SJSA1 (cell line): ENCODE measurements at places on chromosomes 3 and 15. TPM values are rescaled to one million over a fixed set of nuclear protein-coding genes. Genes with fewer than 3 reads are reported as not detected.

GRCh38 chr3:14333215-14333614, 69.2 kb upstream of the SLC6A6 start:
- DNase-seq: no peak

DNA sequence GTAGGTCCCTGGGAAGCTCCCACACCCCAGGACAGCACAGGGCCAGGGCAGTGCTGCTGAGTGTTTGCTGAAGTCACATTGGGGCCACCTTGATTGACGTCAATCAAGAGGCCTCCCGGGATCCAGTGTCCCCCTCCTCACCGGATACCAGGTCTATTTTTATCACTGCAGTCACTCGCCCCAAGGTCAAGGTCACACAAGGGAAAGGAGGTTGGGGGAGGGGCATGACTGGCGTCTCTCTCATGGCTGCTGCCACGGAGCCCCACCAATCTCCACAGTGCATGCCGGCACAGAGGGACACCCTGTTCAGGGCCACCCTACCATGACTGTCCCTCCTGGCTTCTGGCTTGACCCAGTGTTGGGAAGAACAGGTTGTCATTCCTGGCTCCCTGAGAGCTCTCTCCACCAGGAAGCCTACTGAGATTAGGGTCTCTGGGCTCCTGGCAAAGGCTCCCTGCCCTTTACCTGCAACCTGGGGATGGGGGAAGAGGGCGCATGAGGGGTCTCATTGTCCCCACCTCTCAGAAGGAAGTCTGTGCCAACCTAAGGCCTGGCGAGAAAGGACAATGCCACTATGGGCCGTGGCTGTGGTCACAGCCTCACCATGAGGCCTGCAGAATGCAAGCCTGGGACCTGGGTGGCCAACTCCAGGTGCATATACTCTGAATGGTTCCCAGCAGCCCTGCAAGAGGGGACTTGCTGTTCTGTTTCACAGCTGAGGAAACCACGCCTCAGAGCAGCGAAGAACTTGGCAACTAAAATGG, 1.5 kb downstream of the MYL3 start:
- no peak for DNase-seq

DNA sequence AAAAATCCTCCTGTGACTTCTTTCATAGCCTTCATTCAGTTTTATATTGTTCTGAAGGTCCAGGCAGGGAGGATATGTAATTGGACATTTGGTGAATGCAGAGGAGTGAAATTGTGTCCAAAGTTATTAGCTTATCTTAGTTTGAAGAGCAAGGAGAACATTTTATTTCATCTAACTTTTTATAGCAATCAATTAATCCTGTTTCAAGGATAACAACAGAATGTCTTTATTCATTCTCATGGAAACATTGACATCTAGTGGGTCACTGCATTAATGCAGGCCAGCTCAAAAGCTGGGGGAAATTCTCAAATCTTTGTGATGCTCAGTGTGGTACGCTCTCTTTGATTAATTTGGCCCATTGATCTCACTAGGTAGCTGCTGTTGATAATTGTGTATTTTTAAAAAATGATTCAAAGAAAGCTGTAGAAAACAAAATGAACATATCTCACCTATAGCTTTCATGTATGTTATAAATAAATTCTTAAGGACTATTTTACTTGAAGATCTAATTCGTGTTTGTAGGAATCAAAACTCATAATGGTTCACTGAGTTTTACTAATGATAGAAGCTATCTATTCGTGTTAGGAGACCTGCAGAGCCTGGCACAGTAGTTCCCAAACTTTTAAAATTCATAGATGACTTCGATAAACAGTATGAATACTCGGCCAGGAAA, 150.8 kb upstream of the KCNMB2 start:
- peak; percentile 48 for DNase-seq

DNA sequence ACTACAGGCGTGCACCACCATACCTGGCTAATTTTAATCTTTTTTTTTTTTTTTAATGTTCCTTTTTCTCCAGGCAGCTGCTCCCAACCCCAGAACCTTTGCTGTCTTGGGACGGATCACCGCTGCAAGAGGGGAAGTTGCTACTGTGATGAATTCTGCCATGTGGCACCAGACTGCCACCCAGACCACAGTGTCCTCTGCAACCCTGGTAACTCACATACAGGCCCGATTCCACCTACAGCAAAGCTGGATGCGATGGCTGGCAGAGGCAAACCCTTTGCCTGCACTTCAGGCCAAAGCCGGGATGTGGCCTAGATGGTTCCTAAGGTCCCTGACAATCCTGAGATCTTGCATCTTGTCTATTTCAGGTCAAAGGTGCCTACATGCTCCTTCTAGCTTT, 12.7 kb upstream of the MUC20 start:
- DNase-seq: no peak

DNA sequence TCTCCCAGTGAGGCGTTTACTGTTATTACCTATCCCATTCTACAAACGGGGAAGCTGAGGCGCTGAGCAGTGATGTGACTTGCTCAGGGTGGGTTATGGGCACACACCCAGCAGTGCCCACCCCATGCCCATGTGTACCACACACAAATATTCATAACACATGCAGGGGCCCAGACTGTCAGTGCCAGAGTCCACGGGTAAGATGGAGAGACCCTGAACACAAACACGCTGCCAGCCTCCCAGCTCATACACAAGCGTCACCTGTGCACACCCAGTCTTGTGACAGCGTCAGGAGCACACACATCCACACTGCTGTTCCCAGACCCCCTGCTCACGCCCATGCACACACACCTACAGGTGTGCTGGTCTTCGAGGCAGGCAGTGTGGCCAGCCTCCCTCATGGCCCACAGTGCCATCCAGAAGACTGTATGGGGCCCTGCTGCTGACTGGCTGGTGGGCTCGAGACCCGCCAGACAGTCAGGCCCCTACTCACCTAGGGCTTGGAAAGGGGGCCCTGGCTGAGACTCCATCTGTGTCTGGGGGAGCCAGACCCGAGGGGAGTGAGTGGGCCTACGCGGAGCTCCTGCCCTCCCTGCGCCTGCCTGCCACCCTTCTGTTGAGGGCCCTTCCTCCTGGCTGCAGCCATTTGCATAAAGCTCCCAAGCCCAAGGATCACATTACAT, 39.4 kb downstream of the DNAJB8 start:
- no peak for DNase-seq

DNA sequence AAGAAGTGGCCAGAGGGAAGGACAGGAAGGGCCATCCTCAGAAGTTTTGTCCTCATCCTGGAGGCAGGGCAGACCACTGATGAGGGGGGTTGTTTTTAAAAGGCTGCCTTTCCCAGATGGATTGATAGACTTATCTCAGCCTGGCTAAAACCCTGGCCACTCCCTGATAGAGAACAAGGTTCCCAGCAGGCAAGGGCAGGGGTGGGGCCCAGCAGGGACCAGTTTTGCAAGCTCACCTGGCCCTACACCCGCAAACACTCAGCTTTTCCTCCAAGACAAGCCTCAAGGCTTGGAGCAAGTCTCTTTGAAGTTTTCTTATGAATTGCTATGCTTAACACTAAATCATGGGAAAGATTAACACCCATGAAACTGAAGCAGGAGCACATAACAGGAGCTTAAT, 9.1 kb downstream of the LIPC start:
- no peak for DNase-seq

DNA sequence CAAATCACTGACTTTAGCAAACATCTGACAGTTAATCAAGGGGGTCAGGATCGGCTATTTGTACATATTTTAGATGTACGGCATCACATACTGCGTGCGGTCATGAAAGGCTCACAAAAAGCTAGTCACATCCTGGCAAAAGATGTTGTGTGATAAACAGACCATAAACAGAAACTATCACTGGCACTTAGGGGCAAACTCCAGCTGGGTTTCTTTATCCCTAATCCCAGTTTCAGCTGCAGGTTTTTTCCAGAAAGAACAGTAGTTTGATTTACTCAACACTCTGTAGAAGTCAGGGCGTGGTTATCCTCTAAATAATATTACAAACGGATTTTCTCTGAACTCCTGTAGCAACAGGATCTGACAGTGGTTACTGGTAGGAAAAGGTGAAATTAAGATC, 112.4 kb upstream of the BHLHE40 start:
- no peak for DNase-seq

DNA sequence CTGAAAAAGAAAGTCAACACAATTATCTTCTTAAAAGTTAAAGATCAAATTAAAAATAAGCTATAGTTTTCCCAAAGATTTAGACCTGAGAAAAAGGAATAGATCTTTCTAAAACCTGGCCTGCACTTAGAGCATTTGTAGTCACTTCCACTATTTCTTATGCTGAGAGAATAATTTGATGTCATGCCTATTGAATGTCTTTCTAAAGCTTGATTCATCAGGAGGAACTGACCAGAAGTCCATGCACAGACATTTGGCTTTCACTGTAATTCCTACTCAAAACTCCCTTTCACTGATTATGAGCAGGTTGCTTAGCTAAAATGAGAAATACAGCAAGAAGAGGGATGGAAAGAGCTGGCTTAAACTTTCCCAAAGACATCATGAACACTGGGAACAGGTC, 4.3 kb downstream of the GREM1 start:
- DNase-seq: no peak

The IQCF6 gene
- not detected in 2 replicates for total RNA-seq

The NR2E3 gene
- not detected in 2 replicates for total RNA-seq

The ULK4 gene
- total RNA-seq: 8.5 and 10.9 TPM in 2 replicates
